Stimulated activated CD4-positive, alpha-beta T cell treated with anti-CD3 and anti-CD28 coated beads, Interleukin-4, amount 100 ng/mL, for 4 hours (primary cell): ENCODE measurements at places on chromosomes 6 and 20.

DNA sequence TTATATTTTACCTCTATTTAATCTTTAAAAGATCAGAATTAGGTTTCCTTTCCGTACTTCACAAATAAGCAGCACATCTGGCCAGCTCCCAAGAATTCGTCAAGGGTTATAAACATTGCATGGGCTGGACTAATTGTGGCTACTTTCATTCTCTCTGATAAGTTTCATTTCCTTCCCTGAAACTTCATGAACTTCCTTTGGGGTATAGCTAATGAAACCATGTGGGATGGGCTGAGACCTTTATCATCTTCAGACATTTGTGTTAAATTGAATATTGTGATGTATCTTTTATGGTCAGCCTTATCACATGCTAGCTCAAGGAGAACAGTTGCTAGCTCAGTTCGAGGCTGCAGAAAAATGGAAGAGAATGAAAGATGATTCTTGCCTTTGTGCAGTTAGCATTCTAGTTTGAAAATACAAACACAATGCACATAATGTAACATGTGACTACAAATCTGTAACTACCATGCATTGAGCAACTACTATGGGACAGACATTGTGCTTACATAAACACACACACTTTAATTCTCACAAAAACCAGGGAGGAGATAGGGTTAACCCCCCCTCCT lies 1.7 kb upstream of the GMPR start:
- DNase-seq: no peak

GRCh38 chr6:26235302-26235670 lies 129.7 kb upstream of the BTN3A2 start:
- DNase-seq: no peak

- no peak for DNase-seq
Measured at GRCh38 chr6:67068781-67069180, 1361.8 kb upstream of the EYS start.

- no peak for DNase-seq
Measured at GRCh38 chr6:154868143-154868594, 126.9 kb upstream of the TIAM2 start.

DNA sequence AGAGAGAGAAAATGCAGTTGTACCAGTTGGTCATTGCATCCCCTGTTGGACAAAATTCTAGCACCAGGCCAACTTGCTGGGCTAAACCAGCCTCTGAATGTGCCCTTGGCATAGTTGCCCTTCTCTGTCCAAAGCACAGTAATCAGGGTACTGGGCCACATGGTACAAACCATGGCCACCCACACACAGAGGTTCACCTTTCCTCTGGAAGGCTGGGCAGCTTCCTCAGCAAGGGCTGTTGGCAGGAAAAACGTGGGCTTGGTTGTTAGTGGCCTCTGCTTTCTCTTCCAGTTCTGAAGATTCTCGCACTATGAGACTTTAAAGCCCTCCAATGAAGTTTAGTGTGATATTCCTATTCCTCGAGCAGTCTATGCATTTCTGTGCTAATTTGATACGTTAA lies 706 bp downstream of the DDO start:
- DNase-seq: no peak
